ENCODE measurements at places on chromosomes 5 and 9.
A peak's percentile ranks its signal among the peaks of the same experiment; 100 is the strongest.

DNA sequence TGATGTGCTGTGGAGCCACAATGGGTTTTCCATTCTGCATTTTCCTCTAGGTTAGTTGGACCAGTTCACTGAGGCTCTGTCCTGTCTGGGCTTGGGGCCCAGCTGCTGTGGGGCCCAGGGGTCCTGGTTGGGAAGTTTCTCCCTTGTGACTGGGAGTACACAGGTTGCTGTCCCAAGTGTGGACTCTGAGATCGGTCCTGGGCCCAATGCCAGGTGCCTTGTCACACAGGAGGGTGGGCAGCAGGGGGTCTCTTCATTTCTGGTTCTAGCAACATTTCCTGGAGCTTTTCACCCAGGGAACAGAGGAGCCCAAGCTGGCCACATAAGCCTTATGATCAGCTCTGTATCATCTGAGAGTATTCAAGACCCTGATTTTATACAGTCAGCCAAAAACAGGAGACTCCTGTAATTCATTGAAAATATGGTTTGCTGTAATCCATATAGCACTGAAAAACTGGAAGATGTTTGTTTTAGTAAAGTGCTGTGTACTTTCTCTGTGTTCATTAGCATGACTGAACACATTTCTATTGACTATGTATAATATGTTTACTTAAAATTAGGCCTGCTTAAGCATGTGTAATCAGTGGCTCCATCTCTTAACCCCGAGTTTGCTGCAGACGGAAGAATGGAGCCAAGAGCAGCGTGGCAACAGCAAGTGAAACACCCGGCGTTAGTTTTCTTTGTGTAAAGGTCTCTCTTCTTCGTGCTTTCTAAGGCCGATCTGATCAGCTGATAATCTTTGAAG is 62.5 kb downstream of the MVB12B start:
- no peak for DNase-seq

- peak; percentile 52 for DNase-seq
These were observed 4.0 kb downstream of the CXXC5 start for GRCh38 chr5:139651853-139652787.

GRCh38 chr9:87663556-87663955 is 62.4 kb upstream of the CTSL start:
- DNase-seq = no peak

DNA sequence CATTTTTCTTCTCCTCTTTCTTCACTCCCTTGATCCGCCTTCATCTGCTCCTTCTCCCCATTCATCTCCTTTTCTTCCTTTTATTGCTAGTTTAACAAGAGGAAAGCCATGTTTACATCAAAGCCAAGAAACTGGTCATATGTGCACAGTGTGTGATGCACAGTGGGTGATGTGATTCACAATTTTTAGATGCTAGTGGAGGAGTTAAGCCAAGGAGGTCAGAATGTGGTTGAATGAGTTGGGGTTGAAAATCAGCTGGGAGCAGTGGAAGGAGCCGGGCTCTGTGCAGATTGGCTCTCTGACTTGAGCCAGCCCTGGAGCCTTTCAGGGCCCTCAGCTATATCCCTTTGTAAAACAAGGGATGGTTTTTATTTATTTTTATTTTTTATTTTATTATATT is 7.3 kb downstream of the ACER2 start:
- DNase-seq = no peak

DNA sequence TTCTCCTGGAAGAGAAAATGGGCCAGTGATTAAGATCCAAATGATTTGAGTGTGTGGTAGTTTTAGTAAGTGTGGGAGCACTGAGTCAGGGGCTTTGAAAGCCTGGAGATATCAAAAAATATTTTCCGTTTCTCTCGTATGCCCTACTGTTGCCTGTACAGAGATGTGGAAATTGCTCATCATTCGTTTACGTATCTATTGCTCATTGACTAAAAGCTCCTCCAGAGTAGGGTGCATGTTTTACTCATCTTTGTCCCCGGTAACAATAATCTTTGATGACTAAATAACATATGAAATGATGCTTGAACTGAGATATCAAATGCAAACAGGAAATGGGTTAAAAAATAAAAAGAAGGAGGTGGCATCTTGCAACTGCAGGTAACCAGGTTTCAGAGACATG is 114.2 kb upstream of the FST start:
- no peak for DNase-seq

GRCh38 chr9:80522465-80522864 is 950.7 kb downstream of the TLE4 start:
- DNase-seq = no peak

Data from activated CD8-positive, alpha-beta memory T cell treated with anti-CD3 and anti-CD28 coated beads for 1 hour (primary cell).